ENCODE measurements at places on chromosomes 7 and 10. TPM values are rescaled to one million over a fixed set of nuclear protein-coding genes. Genes with fewer than 3 reads are reported as not detected.

The C10orf62 gene
- total RNA-seq, result 0.38 TPM

The KIF11 gene
- 74.3 TPM for total RNA-seq

The ZNF488 gene
- 2.6 TPM for total RNA-seq

DNA sequence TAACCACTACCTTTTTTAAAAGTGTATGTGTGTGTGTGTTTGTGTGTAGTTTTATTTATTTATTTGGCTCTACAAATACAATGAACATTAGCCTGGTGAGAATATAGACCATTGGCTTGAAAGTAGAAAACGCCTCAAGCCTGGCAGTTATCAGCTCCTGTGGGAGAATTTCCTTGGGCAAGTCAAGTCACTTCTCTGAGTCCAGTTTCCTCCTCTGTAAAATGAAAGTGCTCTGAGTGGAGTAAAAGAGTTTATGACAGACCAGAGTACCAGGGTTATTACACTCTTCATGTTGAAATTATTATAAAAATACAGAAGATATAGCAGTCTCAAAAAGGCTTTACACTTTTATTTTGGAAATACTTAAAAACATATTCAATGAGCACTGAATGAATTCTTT lies 10.1 kb upstream of the RHOBTB1 start:
- no peak for DNase-seq

DNA sequence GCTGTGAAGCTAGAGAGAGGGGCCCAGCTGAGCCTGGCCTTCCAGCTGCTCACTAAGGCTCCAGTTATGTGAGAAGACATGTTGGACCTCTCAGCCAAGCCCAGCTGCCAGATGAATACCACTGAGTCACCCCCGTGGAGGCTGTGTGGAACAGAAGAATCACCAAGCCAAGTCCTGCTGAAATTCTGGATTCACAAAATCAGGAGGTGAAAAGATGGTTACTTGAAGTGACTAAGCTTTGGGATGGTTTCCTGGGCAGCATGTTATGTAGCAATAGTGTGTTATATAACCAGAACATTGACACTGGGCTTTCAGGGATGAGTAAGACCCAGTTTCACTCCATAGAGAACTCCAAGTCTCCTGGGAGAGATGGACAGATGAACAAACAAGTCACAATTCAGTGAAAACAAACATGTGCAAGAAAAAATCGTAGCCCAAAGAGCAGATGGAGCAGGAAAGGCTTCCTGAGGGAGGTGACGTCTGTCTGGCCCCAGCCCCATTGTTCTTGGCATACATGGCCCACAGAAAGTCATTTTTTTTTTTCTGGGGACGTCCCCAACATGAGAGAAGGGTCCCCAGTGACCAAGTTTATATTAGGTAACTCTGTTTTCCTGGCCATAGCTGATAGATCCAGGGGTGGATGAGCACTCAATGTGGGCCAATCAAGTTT lies 64.1 kb upstream of the PDZD8 start:
- DNase-seq, result peak; percentile 31

DNA sequence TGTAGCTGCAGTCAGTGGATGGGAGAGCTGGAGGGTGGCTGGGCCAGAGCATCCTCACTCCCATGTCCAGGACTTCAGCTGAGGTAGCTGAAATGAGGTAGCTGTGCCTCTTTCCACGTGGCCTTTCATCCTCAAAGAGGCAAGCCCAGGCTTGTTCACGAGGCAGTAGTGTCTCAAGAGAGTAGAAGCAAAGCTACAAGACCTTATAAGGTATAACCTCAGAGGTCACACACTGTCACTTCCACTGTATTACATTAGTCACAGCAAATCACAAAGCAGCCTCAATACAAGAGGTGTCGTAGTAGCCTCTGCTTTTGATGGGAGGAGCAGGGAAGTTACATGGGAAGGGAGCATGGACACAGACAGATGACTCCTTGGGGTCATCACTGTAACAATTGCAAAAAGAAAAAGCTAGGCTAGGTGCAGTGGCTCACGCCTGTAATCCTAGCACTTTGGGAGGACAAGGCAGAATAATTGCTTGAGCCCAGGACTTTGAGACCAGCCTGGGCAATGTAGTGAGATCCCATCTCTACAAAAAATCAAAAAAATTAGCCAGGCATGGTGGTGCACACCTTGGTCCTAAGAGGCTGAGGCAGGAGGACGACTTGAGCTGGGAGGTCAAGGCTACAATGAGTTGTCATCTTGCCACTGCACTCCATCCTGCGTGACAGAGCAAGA lies 97.5 kb downstream of the SKIDA1 start:
- no peak for DNase-seq

GRCh38 chr7:40135317-40135610 lies 459 bp downstream of the SUGCT start:
- no peak for DNase-seq

- no peak for DNase-seq
Observed at GRCh38 chr10:75550191-75550590, 118.8 kb downstream of the LRMDA start.

The CPSF4 gene
- 39.0 TPM for total RNA-seq

The MLLT10 gene
- 26.0 TPM for total RNA-seq

DNA sequence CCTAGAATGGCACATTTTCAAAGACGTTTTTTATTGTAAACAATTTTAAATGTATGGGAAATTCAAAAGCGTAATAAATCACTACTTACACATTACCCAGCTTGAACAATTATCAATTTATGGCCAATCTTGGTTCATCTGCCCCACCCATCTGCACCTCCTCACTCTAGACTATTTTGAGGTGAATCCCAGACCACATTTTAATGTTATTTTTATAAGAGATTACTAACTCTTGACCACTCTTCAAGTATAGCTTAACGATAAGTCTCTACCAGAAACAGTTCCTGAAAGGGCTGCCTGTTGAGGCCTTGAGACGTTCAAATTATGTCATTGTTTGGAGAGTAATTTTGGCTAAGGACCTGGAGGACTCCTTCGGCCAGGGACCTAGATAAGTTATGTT lies 33.2 kb downstream of the ECHDC3 start:
- DNase-seq, result no peak

- no peak for DNase-seq
Observed at GRCh38 chr10:127635882-127636281, 86.8 kb downstream of the NPS start.

- peak; percentile 29 for DNase-seq
Observed at GRCh38 chr7:120053390-120053961, 219.5 kb upstream of the KCND2 start.

DNA sequence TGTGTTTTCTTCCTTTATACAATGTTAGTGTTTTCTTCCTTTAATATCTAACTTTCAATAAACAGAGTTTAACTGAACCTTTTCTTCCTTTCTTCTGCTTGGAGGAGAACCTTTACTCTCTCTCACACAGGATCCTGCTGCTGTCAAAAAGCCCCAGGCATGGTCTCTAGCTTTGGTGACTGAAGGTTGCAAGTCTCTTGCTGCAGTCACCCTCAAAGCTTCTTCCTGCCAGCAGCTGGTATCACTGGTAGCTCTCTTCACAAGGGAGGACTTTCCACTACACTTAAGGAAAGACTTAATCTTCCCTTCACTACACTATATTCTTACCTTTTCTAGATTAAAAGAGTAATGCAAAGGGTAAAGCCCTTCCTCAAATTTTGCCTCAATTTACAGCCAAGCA lies 153.4 kb downstream of the SGMS1 start:
- no peak for DNase-seq

The GRID2IP gene
- total RNA-seq, result 0.22 TPM

DNA sequence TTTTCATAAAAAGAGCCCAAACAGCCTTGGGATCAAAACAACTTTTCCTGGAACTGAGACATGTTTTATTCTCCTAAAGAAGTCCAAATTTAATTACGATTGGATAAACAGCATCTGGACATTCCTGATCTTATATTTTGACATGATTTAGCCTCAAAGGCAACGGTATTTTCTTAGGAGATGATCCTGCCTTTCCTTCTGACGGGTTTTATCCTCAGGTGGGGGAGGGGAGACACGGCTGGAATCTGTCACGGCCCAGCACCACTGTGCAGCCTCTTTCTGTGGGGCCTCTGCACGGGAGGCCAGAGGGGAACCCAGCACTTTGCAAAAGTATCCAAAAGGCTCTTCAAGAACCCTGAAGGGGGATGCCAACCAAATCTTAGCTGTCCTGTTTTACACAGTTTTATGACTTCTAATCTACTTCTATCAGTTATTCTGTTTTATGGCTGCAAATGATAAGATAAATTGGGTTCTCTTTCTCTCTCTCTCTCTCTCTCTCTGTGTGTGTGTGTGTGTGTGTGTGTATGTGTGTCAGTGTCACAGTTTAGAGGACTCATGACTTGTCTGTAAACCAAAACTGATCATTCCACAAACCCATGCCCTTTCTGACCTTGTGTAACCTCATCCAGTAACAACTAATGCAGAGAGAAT lies 321.1 kb upstream of the NPVF start:
- DNase-seq, result no peak

DNA sequence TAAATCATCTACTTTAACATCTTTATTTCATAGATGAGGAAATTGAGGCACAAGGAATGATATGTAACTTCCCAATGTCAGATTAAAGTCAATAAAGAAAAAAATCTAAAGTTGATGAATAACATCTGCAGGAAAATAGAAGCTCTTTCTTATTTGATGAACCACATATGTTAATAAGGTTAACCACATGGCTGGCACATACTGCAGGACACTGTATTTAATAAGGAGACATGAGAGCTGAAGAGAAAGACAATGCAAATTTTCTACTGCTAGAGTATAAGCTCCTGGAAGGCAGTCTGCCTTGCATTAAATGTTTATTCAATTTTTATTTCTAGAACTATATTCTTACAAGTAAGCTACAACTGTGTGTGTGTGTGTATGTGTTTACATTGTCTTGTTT lies 4.4 kb downstream of the RAB11FIP2 start:
- no peak for DNase-seq

- no peak for DNase-seq
Observed at GRCh38 chr7:41695661-41696322, 7.1 kb downstream of the INHBA start.

GRCh38 chr7:44761207-44762161 lies 12.8 kb downstream of the ZMIZ2 start:
- DNase-seq, result no peak

The FBXL13 gene
- total RNA-seq, result 2.9 TPM

The CLRN3 gene
- total RNA-seq, result not detected

The ZNF736 gene
- 1.1 TPM for total RNA-seq

DNA sequence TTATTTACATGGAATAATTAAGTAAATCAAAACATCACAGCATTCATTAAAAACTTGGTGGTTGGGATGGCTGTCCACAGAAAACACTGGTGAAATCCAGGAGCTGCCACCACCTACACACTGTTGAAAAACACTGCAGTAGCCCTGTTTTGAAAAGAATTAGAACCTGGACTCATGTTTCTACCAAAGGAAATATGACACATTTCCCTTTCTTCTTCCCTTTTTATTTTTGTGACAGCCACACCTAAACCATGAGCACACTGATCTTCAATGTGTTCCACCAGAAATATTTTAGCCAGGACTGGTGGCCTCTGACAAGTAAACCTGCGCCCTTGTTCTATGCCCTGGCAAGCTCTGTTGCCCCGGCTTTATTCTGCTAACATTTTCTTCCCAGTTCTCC lies 3.3 kb downstream of the TMEM140 start:
- DNase-seq, result no peak

GRCh38 chr7:7970531-7971307 lies 2.1 kb downstream of the GLCCI1 start:
- DNase-seq, result peak; percentile 26

GRCh38 chr7:54888067-54888733 lies 129.2 kb upstream of the SEC61G start:
- no peak for DNase-seq

DNA sequence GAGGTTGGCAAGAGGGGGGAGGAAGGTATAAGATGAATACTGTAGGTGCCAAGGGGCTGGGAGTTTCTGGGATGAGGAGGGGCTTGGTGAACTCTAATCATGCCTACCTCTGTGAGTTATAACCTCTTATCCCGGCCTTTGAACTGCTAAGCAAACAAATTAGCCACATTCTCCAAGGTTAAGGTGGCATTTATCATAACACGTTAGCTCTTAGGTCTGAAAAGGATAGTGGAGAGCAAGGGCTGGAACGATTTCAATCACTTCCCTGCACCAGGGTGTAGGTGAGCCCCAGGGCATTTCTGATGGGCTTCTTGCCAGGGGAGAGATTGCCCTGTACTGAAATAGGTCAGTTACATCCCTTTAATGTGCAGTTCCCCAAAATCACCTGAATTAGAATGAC lies 28.6 kb upstream of the DMBT1 start:
- DNase-seq, result no peak

The UPP1 gene
- 13.3 TPM for total RNA-seq

DNA sequence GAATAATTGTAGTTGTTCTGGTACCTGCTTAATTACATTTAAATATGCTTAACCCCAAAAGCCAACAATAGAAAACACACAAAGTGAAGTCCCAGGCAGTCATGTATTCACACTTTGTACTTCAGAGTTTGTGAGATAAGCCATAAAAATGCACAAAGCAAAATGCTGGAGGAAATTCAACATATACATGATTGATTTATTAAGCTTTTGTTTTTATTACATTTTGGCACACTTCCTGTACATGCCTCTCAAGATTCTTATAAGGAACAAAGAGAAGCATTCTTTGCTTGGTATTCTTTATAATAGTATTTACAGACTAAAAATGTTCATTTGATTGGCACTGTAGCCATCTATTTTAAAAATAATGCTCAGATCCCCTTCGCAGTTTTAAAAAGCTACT lies 107.7 kb upstream of the ANK3 start:
- no peak for DNase-seq

DNA sequence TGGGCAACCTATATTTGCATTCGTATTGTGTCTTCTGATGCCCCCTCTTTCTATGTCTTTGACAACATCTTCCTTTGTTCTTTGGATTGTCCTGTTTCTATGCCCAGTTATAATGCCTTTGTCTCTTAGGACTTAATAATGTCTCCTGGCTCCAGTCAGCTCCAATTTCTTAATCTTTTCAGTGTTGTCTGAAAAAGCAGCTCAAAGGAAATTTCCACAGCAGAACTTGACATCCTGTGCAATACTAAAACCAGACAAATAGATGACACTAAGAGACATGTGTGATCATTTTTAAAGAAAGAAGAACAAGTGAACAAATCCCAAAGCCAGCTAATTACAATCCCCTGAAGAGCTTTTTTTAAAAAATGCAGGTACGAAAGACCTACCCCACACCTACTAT lies 47.7 kb upstream of the RNF148 start:
- no peak for DNase-seq

The PNLIPRP1 gene
- total RNA-seq, result not detected

- DNase-seq, result no peak
Observed at GRCh38 chr7:47284691-47285635, 296.9 kb downstream of the TNS3 start.

The CRHR2 gene
- not detected for total RNA-seq

- DNase-seq, result no peak
Observed at GRCh38 chr7:132290021-132290420, 286.2 kb downstream of the PLXNA4 start.

DNA sequence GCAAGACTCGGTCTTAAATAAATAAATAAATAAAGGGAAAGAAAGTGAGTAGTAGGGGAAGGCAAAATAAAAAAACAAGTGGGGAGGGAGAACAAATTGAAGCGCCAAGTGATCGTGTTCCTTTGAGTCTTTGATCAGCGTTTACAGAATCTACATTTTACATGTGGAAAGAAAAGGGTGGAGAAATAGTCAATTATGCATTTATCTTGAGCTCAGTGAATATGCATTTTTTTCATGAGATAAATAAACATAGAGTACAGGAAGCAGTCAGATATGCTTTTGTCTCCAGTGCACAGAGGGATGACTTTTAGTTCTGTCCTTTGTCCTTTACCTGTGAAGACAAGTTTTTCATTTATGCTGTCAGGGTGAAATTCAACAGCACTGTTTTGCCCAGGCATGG lies 6.1 kb upstream of the GUSB start:
- DNase-seq, result no peak

- no peak for DNase-seq
Observed at GRCh38 chr7:92150450-92151017, 16.3 kb upstream of the CYP51A1 start.

The HTR7 gene
- total RNA-seq, result 0.12 TPM

Data from A172 (cell line).